NCI-H187 treated with DMSO at 0.1 percent for 48 hours (cell line): ENCODE measurements at places on chromosomes 7 and 10.
A peak's percentile ranks its signal among the peaks of the same experiment; 100 is the strongest.

- no peak for DNase-seq
Measured at GRCh38 chr7:15011289-15011688, 108.7 kb upstream of the DGKB start.

- DNase-seq: no peak
Measured at GRCh38 chr10:129472696-129473555, 5.9 kb downstream of the MGMT start.

GRCh38 chr10:62103857-62104256 is 164.8 kb downstream of the RTKN2 start:
- no peak for DNase-seq

DNA sequence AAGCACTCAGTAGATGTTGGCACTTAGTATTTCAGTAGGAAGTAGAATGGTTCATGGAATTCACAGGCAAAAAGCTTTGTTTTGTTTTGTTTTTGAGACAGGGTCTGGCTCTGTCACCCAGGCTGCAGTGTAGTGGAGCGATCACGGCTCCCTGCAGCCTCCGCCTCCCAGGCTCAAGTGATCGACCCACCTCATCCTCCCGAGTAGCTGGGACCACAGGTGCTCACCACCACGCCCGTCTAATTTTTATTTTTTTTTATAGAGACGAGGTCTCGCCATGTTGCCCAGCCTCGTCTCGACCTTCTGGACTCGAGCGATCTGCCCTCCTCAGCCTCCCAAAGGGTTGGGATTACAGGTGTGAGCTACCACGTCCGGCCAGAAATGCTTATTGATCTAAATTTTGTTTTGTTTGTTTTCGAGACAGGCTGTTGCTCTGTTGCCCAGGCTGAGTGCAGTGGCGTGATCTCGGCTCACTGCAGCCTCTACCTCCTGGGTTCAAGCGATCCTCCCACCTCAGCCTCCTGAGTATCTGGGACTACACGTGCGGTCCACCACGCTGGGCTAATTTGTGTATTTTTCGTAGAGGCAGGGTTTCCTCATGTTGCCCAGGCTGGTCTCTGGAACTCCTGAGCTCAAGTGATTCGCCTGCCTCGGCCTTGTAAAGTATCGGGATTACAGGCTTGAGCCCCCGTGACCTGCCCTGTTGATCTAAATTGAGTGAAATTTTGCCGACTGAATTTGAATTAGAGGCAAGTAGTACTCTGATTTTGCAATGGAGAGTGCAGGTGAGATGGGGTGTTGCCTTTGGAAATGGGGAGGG is 1.7 kb downstream of the GLRX3 start:
- no peak for DNase-seq

GRCh38 chr10:98231417-98231816 is 36.6 kb downstream of the LOXL4 start:
- no peak for DNase-seq

- no peak for DNase-seq
Measured at GRCh38 chr10:76523246-76523645, 1091.8 kb downstream of the LRMDA start.

DNA sequence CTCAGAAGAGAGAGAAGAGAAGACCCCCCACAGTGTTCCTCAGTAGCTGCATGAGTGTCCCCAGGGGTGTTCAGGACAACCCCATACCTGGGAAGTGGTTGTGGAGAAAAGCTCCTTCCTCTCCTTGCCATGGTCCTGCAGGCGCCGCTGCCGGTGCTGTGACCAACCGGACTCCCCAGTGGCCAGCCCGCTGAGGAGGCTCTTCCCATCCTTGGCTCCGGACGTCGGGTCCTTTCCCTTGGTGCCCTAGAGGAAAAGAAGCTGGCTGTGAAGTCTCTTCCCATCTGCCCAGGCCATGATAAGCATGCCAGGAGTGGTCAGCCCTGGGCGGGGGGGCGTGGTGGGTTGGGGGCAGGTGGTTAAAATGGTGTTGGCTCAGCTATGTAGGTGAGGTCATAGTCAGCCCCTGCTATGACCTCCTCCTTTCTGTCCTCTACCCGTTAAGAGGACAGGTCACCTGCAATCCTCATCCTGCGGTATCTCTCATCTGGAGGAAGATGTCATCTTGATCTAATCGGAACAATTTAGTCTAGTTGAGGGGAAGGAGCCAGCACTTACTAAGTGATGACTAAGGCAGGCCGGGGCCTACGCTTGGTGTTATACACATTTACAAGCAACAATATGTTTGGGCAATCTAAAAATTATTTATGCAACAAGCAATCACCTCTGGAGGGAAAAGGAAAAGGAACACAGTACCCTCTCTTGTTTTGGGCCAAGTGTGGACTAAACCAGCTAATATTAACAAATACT is 13.2 kb downstream of the WDR91 start:
- no peak for DNase-seq

DNA sequence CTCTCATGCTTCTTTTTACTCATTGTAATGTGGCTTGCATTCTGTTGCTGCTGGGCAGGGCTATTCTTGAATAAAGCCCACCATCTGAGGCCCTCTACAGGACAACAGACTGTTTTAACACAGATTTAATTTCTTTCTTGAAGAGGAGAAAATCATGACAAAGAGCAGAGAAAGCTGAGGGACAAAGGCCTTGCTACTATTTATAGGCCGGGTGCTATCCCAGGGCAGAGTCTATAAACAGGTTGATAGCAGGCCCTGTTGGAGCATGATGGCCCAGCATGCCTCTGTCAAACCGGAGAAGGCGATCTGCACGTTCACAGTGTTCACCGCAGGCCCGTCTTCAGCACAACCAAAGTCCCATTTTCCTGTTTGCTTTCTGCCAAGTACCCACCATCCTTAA is 3.0 kb downstream of the VIPR2 start:
- no peak for DNase-seq

- no peak for DNase-seq
Measured at GRCh38 chr10:118290471-118290995, 51.6 kb downstream of the FAM204A start.

DNA sequence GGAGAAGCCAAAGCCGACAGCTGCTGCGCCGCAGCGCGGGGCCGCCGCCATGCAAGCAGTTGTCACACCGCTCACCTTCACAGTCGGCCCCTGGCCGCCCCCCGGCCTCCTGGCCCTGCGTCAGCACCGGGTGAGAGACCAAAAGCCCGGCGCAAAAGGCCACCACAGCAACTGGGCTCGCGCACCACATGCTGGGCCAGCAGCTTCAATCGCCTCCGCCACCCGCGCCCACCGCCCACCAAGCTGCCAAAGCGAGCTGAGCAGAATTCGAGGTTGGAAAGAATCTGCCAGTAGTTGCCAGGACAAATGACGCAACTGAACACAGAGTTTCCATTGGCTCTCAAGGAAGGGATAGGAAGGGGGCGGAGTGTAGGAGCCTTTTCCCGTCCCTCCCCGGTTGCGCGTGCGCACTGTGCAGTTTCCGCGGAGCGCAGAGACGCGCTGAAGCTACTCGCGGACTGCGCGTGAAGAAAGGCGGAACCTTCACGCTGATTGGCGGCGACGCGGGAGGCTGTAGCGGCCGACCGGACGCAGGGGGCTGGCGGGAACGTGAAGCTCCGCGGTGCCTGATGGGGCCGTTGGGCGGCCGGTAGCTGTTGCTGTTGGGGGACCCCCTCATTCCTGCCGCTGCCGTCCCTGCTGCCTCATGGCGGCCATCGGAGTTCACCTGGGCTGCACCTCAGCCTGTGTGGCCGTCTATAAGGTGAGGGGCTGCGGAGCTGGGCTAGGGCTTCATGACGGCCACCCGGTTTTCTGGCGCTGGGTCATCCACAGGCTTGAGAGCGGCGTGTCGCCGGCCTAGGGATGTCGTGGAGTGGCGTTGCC is at the start of the genes CDNF, HSPA14 and MSANTD7:
Gene CDNF, minus strand, starts transcription at position 281 of the 825 bp plus-strand sequence. Its CDS starts 91 bp downstream, at position 190.
Gene HSPA14, plus strand, starts transcription at position 550 of the 825 bp plus-strand sequence. Its CDS starts 97 bp downstream, at position 647.
Gene MSANTD7, plus strand, starts transcription at position 550 of the 825 bp plus-strand sequence. CDS start 3,979 bp downstream, outside the sequence.
- peak; percentile 84 for DNase-seq

- DNase-seq: no peak
Measured at GRCh38 chr7:117841611-117842010, 31.6 kb downstream of the CTTNBP2 start.

DNA sequence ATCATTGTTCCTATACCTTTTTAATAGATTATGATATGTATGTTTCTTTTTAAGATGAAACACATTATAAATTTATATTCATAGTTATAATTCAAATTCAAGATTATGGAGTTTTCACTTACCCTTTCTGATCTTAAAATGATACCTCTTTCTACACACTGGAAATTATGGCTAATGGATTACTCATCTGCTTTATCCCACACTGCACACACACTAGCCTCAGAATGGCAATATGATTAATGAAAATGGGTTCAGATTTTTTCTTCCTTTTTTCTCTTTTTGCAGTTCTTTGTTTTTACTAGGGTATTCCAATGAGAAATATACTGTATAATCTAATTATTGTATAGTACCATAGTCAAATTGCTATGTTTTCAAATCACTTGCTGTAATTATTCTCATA is 82.3 kb upstream of the FZD1 start:
- no peak for DNase-seq

DNA sequence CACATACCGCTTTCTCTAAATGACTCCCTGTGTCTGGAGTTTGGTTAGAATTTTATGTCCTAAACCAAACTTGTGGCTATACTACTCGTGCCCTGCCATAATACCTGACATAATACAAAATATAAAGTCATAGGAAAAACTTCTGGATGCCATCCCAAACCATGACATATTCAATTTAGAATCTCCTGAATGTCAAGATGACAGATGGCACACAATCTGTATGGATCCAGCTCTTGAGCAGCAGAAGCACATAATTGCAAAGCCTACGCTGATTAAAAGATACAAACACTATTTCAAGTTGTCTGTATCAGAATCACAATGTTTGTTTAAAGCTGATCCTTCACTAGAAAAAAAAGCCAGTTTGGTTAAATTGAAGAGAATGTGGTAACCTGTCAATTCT is 22.4 kb upstream of the CDC14C start:
- no peak for DNase-seq

DNA sequence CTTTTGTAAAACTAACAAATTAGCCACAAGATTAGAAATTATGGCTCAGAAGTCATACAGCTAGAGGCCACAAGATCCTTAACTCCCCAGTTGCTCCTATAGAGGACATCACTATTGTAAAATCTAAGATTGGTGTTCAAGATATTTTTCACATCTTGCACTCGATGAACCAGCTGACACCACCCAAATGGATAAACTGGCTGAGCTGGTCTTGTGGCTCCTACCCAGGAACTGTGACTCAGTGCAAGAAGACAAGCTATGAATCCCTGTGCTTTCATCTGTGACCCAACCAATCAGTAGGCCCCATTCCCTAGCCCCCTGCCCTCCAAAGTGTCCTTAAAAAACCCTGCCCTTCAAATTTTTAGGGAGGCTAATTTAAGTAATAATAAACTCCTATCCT is 27.9 kb upstream of the R3HCC1L start:
- DNase-seq: no peak

- no peak for DNase-seq
Measured at GRCh38 chr7:45202625-45203024, 45.0 kb downstream of the RAMP3 start.

- no peak for DNase-seq
Measured at GRCh38 chr10:132580143-132580542, 42.6 kb downstream of the INPP5A start.

- DNase-seq: no peak
Measured at GRCh38 chr7:83001362-83002040, 161.2 kb downstream of the PCLO start.

- no peak for DNase-seq
Measured at GRCh38 chr10:103921248-103921647, 3.3 kb upstream of the STN1 start.

DNA sequence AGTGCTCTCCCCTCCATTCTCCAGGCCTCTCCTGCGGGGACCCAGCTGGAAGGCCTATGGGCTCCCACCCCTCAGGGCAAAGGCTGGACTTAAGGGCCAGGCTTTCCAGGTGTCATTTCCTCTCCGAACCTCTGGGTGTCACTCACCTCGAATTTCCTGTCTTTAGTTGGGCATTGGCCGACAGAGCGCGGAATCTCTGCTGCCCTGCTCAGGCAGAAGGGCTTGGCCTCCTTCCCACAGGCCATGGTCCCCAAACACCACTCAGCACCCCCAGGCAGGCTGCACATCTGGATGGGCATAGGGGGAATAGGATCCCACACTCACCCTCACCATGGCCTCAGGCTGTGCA is 212.9 kb downstream of the CCSER2 start:
- no peak for DNase-seq

DNA sequence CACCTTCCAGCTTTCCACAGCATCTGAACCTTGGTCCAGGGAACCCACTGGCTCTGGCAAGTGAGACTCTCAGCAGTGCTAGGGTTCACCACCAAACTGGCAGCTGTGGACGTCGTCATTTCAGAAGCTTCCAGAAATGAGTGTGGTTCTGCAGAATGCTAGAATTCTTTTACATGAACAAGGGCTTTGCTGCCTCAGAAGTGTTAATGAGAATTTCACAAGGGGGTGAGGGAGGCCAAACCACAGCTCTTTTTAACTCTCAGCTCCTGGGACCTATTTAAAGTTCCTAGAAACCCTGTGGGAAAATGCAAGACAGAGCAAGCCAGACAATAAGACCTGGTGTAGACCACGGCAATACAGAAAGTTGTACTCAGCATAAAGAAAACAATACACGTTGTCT is 129.3 kb upstream of the BET1 start:
- no peak for DNase-seq

DNA sequence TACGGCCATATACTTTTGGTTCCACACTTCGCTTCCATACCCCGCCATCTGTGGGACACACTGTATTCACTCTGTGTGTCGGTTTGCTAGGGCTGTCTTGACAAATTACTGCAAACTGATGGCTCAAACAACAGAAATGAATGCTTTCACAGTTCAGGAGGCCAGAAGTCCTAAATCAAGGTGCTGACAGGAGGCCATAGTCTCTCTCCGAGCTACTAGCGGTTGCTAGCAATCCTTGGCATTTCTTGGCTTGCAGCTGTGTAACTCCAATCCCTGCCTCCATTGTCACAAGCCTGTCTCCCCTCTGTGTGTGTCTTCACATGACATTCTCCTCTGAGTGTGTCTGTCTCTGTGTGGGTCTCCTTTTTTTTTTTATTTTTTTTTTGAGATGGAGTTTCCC is 28.9 kb upstream of the BMPR1A start:
- DNase-seq: no peak

DNA sequence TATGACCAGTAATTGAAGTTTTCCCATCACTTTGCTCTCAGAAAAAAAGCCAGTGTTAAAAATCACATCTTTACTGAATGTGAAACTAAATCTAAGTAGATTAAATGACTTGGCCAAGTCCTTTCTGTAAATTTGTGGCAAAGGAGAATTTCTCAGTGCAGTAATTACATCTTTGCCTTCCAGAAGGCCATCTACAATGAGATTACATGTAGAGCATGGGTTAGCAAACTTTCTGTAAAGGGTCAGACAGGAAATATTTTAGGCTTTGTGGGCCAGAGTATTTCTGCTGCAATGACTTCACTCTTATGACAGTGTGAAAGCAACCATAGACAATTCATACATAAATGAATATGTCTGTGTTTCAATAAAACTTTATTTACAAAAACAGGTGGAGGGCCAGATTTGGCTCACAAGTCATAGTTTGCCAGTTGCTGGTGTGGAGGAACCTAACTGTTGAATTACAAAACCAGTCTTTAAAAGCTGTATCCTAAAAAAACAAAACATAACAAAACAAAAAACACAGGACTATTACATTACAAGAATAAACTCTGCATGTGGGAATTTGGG is 191.0 kb downstream of the TAX1BP1 start:
- no peak for DNase-seq

- DNase-seq: no peak
Measured at GRCh38 chr7:30559611-30560010, 35.1 kb upstream of the GARS1 start.

GRCh38 chr10:1401071-1401965 is 336.0 kb downstream of the ADARB2 start:
- no peak for DNase-seq

- DNase-seq: no peak
Measured at GRCh38 chr10:1376384-1376945, 320.3 kb downstream of the WDR37 start.

GRCh38 chr7:130441408-130441869 is 623 bp upstream of the CEP41 start:
- DNase-seq: peak; percentile 93

- DNase-seq: no peak
Measured at GRCh38 chr10:115871855-115872254, 401.2 kb downstream of the GFRA1 start.
